ENCODE measurements at places on chromosomes 1 and 21.
A peak's percentile ranks its signal among the peaks of the same experiment; 100 is the strongest.

- DNase-seq, result no peak
Measured at GRCh38 chr1:201183753-201184152, 6.9 kb upstream of the IGFN1 start.

GRCh38 chr1:155014709-155015508, 12.3 kb downstream of the ZBTB7B start:
- no peak for DNase-seq

GRCh38 chr1:87588495-87588894, 259.8 kb downstream of the LMO4 start:
- no peak for DNase-seq

GRCh38 chr1:204205486-204205885, 8.3 kb downstream of the GOLT1A start:
- no peak for DNase-seq

DNA sequence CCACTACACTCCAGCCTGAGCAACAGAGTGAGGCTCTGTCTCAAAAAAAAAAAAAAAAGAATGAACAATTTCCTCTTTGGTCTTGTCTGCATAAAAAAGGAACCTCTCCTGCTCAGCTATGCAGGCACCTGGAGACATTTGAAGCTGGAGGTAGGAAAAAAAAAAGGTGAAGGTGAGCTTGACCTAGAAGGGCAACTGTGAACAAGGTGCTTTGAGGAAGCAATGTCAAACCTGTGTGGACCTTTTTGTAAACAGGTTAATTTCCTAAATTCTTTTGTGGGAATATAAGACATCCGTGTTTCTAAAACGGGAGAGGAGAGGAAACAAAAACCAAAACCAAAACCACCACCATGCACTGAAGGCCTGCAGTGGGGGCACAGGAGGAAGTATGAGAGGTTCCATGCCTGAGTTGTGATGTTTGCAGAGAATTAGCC, 77.5 kb downstream of the SLC45A1 start:
- DNase-seq, result peak; percentile 56

GRCh38 chr1:212838145-212838544, 9.3 kb downstream of the SPATA45 start:
- DNase-seq, result no peak

- no peak for DNase-seq
Measured at GRCh38 chr21:45293726-45294401, 6.2 kb upstream of the POFUT2 start.

- DNase-seq, result no peak
Measured at GRCh38 chr1:173925306-173926242, 8.4 kb upstream of the SERPINC1 start.

DNA sequence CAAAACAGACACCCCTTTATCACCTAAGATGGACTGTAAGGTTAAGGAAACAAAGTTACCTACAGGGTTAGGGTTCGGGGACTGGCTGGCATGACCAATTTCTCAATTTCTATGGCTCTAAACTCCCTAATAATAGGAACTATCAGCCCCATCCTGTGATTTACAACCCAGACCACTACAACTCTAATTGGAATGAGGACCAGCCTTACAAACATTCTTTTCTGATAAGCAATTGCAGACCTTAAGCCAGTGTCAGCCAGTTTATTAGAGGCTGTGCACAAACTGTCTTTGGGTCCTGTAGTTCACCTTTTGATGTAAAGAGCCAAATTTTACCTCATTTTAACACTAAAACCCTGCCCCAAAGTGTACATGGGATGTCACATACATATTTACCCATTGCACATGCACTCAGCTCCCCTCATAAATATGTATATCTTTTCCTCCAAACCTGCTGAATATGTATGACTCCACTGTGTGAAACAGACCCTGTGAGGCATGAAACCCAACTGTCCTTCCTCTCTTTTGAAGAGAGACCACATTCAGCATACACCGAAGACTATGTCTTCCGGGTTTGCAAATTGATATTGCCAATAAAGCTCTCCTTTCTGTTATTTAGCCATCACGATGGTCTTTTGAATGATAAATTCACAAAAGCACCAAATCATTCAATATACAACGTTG, 7.3 kb upstream of the APP start:
- no peak for DNase-seq

GRCh38 chr1:157000686-157001085, 44.9 kb downstream of the ARHGEF11 start:
- no peak for DNase-seq

DNA sequence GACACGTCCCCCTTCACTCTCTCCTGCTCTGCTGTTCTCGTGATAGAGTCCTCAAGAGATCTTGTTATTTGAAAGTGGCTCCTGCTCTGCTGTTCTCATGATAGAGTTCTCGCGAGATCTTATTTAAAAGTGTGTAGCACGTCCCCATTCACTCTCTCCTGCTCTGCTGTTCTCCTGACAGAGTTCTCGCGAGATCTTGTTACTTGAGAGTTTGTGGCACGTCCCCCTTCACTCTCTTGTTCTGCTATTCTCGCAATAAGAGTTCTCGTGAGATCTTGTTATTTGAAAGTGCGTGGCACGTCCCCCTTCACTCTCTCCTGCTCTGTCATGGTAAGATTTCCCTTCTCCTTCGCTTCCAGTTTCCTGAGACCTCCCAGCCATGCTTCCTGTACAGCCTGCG, 47.9 kb downstream of the SMYD3 start:
- no peak for DNase-seq

DNA sequence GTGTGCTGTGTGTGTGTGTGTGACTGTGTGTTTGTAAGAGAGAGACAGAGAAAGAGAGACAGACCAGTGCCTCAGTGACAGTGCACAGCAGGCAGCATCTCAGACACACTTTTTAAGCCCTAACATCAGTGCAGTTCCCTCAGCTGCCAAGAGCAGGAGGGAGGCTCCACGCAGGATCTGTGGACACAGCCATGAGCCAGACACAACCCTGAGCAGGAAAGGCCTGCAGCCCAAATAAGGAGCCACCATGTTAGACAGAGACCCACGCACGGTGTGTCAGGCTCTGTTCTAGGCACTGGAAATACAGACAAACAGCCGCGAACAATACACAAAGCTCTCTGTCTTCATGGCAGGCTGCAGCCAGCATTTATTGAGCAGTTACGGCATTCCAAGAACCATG, 445.5 kb downstream of the MATN1 start:
- DNase-seq, result no peak

GRCh38 chr1:246001837-246002230, 505.2 kb downstream of the SMYD3 start:
- no peak for DNase-seq

DNA sequence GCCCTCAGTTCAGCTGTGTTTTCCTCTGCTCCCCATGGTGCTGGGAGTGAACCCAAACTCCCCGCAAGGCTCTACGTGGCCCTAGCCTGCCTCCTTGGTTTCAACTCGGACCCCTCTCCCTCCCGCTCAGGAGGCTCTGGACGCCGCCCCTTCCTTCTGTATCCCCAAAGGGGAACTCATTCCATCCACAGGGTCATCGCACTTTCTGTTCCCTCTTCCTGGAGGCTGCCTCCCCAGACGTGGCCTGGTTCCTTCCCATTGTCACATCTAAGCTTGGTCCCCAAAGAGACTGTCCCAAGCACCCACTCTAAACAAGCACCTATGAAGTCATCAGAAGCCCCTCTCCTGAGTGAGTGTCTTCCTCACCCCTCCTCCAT, 10.9 kb downstream of the KCNAB2 start:
- no peak for DNase-seq

GRCh38 chr1:36920801-36921405, 113.4 kb downstream of the GRIK3 start:
- no peak for DNase-seq

- peak; percentile 30 for DNase-seq
Measured at GRCh38 chr1:150846473-150847146, 29.8 kb downstream of the ARNT start.

DNA sequence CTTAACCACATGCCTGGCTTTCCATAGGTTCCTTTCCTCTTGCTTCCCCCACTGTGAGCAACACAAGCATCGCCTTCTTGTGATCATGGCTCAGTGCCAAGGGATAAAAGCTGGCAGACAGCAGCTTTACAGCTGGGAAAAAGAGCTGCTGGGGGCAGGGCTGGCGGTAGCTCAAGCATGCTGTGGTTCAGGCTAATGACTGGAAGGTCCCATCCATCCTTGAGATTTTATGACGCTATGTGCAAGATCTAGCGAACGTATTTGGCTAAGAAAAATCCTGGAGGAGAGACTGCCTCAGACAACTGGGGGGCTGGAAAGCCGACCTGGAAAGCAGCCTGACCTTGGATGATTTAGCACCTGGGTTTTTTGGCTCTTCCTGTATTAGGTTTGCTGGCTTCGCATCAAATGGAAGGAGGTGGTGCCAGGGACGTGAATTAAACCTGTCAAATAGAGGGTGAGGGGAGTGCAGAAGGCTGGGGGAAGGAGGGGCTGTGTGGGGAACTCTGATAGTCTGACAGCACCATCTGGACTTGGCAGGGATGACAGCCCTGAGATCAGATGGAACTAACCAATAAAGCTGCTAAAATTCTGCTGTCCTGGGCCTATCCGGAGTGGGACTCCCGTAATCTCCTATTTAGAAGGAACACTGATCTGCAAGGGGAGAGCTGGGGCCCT, 34.8 kb downstream of the ZMYND12 start:
- DNase-seq, result no peak

DNA sequence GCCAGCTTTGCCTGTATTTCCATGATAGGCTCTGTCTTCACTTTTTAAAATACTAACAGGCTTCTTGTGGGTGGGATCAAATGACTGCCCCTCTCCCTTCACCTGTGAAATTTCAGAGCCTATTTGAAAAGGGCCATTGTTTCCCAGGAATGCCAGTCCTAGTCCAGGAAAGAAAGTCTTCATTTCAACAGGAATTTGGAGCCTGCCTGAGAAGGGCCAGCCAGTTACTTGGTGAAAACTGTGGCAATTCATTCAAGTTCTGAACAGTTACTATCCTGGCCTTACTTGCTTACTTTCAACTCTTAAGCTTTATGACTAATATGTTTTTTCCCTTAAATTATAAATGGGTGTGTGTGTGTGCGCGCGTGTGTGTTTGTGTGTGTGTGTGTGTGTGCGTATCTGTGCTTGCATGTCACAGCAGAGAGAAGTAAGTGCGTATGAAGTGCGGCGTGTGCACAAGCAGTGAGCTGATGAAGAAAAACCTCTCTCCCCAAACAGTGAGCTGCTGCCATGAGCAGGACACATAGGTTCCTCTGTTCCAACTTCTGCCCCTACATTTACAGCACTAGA, 67.5 kb upstream of the RNPC3 start:
- DNase-seq, result no peak

- DNase-seq, result peak; percentile 10
Measured at GRCh38 chr1:85464497-85465098, 361 bp downstream of the DDAH1 start.

DNA sequence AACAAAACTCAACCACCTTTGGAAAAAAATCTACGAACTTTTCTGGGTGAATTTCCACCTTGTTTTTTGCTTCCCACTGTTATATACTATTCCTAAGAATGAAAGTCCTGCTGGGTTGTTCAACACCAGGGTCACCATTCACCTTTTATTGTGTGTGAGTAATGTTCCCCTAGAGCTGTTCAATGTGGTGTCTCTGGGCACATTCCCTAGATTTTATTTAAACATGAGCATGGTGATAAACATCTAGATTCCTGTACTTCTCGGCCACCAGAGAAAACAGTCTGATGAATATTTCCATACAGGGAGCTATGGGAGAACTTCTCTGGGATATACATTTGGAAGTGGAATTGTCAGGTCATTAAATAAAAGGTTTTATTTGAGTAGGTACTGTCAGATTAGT, 13.0 kb downstream of the FMN2 start:
- DNase-seq, result no peak

DNA sequence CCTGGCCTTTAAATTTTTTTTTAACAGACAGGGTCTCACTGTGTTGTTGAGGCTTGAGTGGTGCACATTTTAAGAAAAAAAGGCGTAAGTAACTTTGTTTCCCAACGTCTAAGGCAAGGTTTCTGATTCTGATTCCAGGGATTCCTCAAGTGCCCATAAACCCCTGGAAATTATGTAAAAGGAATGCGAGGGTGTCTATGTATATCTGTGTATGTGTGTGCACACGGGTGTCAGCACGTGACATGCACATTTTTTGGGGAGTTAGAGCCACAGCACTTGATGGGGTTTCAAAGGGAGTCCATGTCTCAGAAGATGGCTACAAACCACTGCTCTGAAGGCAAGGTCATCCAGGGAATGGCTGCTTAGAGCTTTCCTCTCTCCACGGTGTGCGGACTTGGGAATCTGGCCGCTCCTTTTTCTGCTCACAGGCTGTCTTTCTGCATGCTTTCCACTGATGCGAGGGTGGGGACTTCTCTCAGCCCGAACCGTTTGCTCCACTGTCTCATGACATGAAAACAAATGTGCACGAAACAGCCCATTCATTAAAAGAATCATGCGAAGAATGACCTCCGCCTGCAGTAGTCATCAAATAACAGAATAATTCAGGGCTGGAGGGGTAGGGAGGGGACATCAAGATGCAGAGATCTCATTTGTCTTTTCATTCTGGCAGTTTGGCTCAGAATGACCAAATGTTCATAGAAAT, 18.7 kb upstream of the RERE start:
- no peak for DNase-seq

DNA sequence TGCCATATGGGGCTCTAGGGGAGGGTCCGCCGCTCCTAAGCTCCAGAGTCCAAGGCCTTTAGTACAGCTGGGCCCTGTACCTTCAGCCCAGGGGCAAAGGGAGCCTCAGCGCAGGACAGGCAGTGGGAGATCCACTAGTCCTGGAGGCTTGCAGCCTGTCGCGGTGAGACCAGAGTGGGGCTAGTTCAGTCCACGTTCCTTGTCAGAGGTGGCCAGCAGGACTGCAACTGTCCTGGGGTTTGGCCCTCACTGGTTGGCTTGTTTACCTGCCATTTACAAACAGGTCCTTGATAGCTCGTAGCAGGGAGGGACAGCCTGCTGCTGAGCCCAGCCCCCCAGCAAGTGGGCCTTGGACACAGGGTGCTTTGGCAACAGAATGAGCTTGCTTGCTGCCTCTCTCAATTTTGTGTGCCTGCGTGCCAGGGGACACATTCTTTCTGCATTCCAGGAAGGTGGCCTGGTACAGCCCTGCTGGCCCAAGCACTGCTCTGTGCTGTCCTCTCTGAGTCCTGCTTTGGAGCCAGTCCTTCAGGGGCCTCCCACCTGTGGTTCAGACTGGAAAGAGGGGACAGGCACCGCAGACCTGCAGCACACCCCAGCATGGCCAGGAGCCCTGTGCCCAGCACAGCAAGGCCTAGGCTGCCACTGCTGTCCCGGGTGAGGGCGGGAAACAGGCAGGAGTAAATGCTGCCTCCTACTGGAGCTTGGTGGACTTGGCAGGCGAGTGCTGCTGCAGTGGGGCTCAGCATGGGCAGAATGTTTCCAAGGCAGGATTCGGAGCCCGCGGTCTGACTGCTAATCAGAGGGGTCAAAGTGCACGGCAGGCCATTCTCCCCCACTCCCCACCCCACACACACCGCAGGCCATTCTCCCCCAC, 15.2 kb downstream of the H6PD start:
- DNase-seq, result peak; percentile 34

DNA sequence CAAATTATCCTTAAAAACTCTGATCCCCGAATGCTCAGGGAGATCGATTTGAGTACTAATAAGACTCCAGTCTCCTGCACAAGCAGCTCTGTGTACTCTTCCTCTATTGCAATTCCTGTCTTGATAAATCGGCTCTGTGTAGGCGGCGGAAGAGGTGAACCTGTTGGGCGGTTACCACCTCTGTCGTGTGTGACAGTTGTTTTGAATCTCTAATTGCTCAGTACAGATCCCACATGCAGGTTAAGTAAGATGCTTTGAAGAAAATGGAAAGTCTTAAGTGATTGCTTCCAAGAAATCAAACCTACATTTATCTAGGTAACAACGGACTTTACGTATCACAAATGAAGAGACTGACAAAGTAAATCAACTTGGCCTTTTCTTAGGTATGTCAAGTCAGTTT, 35.5 kb downstream of the COA6 start:
- peak; percentile 68 for DNase-seq
